ENCODE measurements at places on chromosomes 4 and X.

- DNase-seq, result no peak
Observed at GRCh38 chr4:173091362-173091761, 77.2 kb upstream of the GALNT7 start.

DNA sequence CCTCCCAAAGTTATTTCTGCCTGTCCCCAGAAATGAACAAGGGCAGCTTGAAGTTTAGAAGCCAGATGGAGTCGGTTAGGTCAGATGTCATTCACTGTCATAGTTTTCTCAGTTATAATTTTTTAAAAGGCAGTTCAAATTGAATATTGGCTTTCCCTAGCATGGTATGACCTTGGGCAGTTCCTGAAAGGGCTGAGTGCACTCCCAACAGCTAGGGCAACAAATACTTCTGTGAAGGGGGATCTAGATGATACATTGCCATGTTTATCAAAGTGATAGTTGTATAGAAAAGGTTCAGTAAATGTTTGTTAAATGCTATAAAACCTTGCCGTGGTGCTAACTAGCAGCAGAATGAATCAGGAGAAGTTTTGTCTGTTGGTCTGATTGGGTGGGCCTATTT lies 938.1 kb upstream of the GRIA3 start:
- no peak for DNase-seq

DNA sequence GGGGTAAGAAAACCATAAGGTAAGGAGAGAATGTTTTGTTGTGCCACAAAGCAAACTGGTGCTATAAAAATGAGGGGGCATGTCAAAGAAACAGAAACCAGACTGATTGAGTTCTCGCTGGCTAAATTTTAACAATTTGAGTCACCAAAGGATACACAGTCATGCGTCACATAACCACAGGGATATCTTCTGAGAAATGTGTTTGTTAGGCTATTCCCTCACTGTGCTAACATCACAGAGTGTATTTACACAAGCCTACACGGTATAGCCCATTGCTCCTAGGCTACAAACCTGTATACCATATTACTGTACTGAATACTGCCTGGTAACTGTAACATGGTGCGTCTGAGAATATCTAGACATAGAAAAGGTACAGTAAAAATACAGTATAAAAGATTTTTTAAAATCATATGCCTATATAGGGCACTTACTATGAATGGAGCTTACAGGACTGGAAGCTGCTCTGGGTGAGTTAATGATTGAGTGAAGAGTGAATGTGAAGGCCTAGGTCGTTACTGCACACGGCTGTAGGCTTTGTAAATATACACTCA lies 50.1 kb downstream of the FBXW7 start:
- DNase-seq, result no peak

- peak; percentile 12 for DNase-seq
Observed at GRCh38 chrX:39261446-39262147, 460.3 kb downstream of the MID1IP1 start.

- peak; percentile 57 for DNase-seq
Observed at GRCh38 chr4:78057135-78057599, at the start of gene FRAS1. Gene FRAS1, plus strand, starts transcription at chr4:78057323. Its CDS starts 687 bp downstream, at chr4:78058010.

DNA sequence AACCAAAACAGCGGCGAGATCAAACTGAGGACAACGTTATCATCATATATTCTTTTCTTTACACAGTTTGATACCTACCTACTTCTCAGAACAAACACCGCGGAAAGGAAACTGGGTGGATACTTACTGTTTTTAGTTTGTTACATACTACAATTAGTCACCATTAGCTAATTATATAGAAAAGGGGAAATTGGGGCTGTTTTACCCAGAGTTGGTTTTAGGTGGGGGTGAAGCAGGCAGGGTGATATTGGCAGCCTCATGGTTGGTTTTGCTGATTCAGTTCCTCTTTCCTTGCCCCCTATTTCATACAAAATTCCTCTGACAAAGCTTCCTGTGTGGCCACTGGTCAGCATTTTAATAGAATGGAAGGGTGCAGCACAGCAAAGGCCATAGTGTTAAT lies 77.8 kb downstream of the SORBS2 start:
- no peak for DNase-seq

DNA sequence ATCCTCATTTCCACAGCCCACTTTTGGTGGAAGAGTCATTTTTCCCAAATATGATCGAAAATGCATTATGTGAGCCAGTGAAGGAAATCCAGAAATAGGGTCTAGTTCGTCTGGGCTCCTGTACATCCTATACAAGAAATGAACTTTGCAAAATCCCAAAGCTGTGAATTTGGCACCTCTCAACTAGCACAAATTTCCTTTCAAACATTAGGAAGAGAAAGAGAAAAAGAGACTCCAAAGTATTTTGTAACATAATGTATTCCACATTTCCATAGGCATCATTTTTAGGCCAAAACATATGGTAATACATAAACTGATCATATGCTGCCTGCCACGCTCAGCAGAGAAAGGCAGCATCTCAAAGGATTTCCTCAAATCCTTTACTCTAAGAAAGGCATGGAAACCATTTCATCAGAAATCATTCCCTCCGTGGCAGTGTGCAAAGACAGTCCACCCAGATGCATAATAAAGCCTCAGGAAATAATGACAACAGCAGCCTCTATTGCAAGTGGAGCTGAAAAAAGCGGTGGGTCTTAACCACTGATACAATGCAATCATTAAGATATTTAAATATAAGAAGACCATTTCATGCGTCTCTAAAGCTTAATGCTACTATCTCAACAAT lies 56.8 kb downstream of the ANOS1 start:
- no peak for DNase-seq

- no peak for DNase-seq
Observed at GRCh38 chrX:24837966-24838365, 144.2 kb downstream of the POLA1 start.

DNA sequence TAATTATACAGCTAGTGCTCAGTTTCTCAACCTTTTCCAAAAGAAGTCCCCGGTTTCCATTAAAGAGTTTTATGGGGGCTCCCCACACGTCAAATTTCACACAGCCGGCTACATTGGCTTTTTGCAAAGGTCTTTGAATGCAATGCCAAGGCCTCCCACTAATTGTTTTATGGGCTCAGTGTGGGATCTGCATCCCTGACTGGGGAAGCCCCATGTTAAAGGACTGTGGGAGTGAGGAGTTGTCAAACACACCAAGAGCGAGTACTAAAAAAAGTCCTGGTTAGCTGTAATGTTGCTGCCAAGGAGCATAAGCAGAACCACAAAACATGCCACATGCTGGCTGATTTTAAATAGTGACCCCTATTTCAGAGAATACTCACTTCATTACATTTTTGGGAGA lies 162.6 kb downstream of the BMPR1B start:
- DNase-seq, result no peak

DNA sequence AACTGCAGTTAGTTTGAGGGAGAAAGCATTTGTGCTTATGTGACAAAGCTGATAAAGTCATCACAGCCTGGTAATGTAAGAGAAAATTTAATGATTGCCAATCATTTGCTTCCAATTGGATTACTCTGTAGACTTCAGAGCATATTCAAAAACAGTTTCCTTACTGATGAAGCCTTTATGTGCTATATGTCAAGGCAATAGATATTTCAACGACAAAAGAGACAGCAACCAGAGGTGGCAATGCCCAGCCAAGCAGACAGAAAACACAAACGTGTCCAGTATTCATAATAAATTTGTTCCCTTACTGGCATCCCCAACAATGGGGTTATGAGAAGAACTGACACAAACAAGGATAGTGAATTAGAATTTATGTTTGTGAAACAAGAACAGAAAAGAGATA lies 1840.3 kb upstream of the PCDH7 start:
- DNase-seq, result no peak

GRCh38 chr4:52982255-52982945 lies 120.3 kb downstream of the RASL11B start:
- no peak for DNase-seq

DNA sequence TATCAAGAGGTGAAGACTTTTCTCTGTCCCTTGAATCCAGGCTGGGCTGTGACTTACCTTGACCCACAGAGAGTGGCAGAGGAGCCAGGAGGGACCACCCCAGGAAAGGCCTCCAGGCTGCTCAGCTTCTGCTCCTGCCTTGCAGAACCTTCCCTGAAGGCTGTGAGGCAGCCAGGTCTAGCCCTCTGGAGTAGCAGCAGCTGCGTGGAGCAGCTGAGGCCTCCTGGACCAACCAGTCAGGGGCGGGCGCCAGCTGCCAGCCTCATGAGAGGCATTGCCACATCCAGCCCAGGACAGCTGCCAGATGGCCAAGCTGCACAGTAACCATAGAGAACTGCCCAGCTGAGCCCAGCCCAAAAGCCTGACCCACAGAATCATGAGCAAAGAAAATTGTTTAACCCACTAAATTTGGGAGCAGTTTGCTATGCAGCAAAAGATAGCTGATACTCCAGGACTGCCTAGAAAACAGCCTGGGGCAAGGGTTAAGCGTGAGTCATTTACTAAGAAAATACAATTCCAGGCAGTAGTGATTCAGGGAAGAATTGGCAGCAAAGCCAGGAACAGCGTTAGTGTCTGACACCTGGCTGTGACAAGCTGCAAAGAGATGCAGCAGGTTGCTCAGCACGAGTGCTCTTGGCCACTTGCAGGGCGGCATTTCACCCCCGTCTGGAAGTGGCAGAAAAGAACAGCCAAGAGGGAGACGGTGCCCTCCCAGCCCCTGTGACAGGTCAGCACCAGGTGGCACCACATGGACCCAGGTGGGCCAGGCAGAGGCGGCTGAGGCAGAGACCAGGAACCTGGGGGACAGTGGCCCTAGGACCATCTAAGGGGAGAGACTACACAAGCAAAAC lies 14.7 kb upstream of the PDE6B start:
- no peak for DNase-seq

GRCh38 chrX:131219271-131219670 lies 69.8 kb downstream of the IGSF1 start:
- DNase-seq, result no peak

- no peak for DNase-seq
Observed at GRCh38 chr4:169143335-169143734, 127.4 kb downstream of the SH3RF1 start.

GRCh38 chr4:6402566-6403399 lies 69.6 kb downstream of the PPP2R2C start:
- DNase-seq, result no peak

DNA sequence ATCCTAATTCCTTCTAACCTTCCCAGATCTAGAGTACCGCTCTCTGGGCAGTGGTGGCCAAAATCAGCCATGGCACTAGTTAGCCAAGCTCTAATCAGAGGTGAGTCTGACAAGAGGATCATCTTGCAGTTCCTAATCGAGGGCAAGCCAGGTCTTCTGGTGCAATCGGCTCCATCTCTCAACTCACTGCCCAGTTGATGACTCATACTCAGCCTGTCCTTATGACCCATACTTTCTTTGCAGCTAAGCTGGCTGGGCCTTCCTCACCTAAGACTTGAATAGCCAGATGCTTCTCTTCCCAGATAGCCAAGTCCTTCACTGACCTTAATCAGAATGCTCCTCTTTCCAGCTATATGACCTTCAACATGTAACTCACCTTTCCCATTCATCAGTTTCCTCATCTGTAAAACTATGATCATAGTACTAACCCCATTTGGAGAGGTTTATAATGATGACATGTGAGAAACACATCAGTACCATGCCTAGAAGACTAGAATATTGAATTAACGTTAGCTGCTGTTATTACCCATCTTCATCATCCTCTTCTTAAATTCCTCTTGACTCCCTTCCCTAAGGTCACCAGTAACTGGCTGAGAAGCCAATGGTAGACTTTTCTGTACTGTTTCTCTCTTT lies 57.1 kb downstream of the RELL1 start:
- DNase-seq, result no peak

- DNase-seq, result no peak
Observed at GRCh38 chr4:150136481-150136880, 58.2 kb downstream of the DCLK2 start.

DNA sequence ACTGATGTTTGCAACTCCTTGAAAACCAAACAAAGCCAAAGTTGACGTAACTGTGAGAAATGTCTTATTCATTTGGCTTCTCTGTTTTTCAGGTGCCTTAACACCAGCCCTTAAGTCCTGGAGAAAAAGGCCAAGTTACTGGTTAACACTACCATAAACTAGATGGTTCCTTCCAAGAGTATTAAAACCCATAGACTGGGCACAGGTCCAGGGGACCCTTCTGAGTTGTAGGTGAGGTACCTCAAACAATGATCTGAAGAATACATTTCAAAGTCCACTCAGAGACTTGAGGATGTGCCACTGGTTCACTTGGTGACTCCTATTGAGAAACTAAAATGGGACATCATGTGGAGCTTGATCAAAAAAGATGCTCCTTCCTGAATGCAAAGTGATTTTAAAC lies 87.0 kb downstream of the NKX6-1 start:
- no peak for DNase-seq

DNA sequence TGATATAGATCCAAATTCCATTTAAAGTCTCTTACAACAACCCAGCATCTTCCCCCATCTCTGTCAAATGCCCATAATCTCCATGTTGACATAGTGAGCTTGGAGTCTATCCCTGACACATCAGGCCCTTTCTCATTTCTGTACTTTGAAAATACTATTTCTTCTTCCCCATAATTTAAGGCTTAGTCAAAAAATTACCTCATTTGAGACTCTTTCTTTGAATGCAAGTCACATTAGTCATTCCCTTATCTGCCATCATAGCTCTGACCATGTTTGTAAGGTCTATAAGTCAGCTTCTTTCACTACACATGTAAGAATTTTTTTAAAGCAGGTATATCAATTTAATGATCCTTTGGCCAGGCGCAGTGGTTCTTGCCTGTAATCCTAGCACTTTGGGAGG lies 99.9 kb downstream of the DDX60 start:
- DNase-seq, result no peak

DNA sequence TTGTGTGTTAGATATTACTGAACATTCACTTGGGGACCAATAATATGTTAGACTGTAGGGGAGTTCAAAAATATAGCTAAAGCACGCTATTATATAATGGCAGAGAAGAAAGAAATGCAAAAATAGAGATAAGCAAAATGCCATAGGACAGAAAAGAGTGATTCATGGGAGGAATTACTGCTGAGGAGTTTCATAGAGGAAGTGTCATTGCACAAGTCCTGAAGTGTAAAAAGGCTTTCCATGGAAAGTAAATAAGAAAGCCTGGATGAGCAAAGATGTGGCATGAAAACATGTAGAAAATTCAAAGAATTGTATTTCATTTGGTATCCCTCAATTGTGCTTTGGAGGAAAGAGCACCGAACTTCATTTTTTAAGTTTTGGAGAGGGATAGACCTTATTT lies 14.5 kb downstream of the HMGB2 start:
- DNase-seq, result no peak

DNA sequence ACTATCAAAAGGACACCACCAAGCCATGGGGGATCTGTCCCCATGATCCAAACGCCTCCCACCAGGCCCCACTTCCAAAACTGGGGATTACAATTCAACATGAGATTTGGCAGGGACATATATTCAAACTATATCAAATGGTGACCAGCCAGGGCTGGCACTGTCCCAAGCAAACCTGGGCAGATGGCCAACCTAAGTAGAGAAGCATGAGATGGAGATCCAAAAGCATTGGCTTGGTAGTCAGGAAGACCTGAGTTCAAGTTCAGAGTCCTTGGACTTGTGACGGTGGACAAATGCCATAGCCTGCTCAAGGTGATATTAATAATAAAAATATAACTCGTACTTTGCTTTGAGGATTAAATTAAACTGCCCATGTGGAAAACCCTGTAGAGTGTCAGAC lies 79.2 kb upstream of the HS3ST1 start:
- DNase-seq, result no peak

All from caudate nucleus (tissue), 63 donors.